ENCODE measurements at places on chromosomes 13 and 19.

DNA sequence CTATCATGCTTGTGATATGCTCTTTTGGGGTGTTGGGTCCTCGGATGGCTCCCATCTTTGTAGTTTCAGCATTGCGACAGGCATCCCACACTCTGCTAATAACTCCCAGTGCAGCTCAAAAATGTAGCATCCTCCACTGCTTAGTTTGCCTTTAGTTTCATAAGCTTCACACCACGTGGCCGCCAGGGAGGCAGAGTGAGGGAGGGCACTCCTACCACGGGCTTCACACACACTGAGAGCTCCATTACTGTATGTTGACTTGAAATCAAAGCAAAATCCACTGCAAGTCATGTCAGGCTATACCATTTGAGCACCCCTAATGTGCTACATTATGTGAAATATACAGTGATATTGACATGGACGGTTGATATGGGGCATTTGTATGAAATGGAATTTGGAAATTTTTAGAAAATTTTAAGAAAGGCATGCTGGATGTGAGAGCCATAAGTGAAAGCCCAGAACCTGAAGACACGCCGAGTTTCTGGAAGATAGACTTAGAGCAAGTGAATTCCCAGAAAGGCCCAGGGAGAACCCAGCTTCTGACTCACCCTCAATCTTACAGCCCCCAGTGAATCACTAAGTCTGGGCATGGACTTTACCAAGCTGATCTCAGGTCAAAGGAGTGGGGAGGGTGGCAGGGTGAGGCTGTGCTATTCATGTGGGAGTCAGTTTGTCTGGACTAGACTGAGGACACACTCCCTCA is 94.1 kb downstream of the HSPH1 start:
- peak; percentile 71 for DNase-seq

- no peak for DNase-seq
Observed at GRCh38 chr19:42290523-42291434, 11.2 kb upstream of the PRR19 start.

DNA sequence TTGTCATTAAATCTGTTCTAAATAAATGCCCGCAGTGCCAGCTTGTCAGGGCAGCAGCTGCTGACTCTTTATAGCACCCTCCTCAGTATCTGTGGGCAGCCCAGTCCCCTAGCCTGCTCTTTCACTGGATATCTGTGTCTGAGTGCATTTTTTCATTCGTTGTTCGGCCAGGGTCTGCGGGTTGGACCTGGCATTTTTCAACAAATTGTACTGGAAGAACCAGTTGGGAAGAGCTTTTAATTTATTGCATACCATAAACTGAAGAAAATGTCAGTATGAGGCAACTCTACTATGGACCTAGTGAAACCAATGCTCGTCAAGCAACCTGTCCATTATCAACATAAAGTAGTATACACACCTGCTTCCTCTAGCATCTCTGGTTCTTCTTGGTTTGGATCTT is 8.6 kb downstream of the NLRP13 start:
- DNase-seq = no peak

- DNase-seq = no peak
Observed at GRCh38 chr19:43306097-43306496, 36.8 kb upstream of the PSG9 start.

GRCh38 chr19:3823350-3823713 is 37.2 kb upstream of the MATK start:
- DNase-seq = no peak

Data from cardiac fibroblast (primary cell).